Sigmoid colon (tissue), 7 donors: ENCODE measurements at places on chromosomes 11 and 22. TPM values are rescaled to one million over a fixed set of nuclear protein-coding genes. Genes with fewer than 3 reads are reported as not detected.

Gene XRRA1
- 16.8 TPM for total RNA-seq

Gene OR6T1
- not detected for total RNA-seq

Gene CDKN1C
- total RNA-seq, result 54.3 TPM

Gene OR52H1
- not detected for total RNA-seq

Gene OR52E8
- not detected for total RNA-seq

Gene IGLL1
- not detected for total RNA-seq

Gene HIC2
- 3.1 TPM for total RNA-seq

Gene MCHR1
- not detected for total RNA-seq

Gene OR56B1
- total RNA-seq, result not detected

- no peak for DNase-seq
These were observed 149.6 kb downstream of the METTL15 start for GRCh38 chr11:28257761-28258160.

- no peak for DNase-seq
These were observed 761 bp downstream of the HMBS start for GRCh38 chr11:119085437-119085847.

GRCh38 chr22:36292823-36293530 lies 40.0 kb downstream of the APOL1 start:
- DNase-seq, result peak; percentile 55

DNA sequence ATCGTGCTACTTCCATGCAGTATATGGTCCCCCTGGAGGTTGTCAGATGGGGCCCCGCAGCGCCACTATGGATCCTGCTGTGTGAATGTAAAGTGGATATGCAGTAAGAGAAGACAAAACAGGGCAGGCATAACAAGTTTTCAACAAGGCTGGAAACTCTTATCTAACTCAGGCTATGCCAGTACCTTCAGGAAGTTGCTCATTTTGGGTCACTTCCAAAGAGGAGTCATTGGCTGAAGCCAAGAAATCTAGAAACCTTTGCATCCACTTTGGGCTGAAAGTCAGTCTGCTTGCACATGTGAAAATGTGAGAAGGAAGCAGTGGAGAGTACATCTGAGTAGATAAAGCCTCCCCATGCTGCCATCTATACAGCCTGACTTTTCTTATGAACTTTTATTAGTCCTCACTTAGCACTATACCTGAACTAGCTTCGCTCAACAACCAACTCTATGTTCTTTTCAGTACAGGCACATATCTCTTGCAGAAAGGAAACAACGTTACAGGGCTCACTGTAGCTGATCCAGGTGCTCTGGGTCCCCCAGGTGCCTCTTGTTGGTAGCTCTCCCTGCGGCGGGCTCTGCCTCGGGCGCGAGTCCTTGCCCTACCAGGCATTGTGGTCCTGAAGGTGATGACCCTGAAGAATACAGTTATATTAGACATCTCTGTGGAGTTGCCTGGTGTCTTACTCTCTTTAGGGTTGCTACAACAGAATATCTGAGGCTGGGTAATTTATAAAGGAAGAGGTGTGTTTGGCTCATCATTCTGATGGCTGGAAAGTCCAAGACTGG lies 12.4 kb downstream of the PIWIL3 start:
- no peak for DNase-seq

- DNase-seq, result no peak
These were observed 304.0 kb upstream of the NARS2 start for GRCh38 chr11:78878631-78879030.

DNA sequence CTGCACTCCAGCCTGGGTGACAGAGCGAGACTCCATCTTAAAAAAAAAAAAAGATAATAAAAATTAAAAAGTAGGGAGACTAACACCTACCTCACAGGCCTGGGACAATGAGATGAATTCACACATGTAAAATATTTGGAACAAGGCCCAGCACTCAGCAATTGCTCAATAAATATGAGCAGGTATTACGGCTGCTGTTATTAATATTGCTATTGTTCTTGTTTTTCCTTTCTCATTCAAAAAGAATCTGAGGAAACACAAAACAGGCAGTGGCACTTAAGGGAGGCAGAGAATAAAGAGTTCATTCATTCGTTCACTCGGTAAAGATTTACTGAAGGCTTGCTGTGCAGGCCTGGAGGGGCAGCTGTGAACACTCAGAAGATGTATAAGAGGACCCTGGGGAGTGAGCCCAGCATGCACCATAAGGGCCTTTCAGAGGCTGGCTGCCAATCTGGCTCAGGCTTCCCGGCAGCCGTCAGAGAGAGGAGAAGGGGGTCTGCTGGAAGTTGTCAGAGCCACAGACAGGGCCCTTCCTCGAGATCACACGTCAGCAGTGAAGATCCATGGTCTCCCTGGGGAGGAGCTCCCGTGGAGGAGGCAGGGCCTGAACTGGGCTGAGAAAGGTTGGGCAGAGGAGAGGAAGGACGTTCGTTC lies 51.6 kb upstream of the TCF20 start:
- no peak for DNase-seq

DNA sequence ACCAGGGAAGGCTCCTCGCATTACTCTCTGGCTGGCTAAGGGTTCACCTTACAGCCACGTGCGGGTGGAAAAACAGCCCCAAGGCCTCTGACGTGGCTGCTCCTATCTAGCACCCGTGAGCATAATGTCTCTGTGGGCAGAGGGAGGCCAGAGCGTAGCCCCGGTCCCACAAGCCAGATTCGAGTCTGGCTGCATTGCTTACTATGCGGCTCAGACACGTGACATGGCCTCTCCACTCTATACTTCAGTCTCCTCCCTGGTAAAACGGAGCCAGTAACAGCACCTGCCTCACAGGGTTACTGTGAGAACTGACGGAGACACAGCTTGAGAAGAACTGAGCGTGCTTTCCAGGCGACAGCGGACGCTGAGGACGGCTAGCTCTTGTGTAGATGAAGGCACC lies 105.8 kb upstream of the BID start:
- DNase-seq, result no peak

DNA sequence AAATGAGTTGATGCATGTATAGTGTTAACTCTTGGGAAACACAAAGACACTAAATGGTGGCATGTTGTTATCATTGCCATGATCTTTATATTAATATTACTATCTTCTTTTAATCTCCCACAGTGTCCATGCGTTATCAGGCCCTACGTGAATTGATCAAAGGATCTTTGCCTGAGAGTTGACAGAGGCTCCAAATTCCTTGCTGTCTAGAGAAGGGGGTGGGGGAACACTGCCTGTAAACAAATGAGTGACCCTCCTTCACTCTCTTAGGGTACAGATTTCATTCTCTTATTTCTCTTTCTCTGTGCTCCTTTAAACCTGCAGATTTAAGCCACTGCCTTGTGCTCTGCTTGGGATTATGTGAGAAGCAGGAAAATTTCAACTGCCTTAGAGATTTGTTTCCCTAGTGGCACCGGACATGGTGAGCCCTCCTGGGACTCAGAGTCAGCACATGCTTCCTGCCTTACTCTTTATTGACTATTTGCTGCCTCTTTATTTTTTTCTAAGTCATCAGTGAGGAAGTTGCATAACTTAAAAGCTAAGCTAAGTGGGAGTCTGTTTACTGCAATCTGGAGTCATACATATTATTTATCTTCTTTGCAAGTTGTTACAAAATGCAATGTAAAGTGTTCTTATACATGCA lies 122.9 kb downstream of the MAML2 start:
- DNase-seq, result no peak

- no peak for DNase-seq
These were observed 91.8 kb downstream of the FEZ1 start for GRCh38 chr11:125404157-125404810.

- peak; percentile 87 for DNase-seq
These were observed 65.3 kb downstream of the MCM5 start for GRCh38 chr22:35465109-35465701.

DNA sequence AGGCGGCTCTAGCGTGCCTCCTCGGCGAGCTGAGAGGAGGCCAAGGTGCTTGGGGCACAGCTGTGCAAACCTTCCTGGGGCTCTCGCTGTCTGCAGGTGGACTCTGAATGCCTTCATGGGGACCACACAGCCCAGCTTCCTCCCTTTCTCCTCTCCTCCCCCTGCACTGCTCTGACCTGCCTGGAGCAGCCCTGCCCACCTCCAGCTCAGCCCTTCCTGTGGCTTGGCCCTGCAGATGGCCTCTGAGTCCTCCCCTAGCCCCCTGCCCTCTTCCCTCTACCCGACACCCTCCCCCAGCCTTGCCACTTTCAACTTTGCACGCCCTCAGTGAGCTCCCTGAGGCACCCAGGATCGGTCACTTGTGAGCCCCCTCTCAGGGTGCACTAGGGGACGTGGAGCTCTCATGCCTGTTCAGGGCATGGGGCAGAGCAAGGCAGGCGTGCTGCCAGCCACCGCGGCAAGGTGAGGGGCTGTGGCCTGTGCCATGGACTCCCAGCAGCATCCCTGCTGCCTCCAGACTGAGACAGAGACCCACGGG lies 31.4 kb downstream of the PPM1F start:
- DNase-seq, result no peak

DNA sequence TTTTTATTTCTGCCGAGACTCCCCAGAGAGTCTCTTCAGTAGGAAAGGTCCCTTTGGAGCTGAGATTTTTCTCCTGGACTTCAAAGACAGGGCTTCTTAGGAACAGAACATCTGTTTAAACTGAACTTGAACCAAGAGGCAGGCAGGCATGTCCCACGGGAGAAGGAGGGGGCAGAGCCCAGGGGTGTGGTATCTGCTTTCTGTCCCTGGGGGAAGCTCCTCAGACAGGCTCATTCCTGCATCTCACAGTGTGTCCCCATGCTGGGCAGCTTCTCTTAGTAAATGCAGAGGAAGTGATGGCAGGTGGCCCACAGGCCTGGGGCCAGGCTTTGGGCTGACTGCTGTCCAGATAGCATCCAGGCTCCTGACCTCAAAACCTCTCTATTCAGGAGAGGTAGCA lies 47.3 kb downstream of the TSPAN18 start:
- peak; percentile 89 for DNase-seq

- no peak for DNase-seq
These were observed 6.4 kb downstream of the PLA2G3 start for GRCh38 chr22:31133911-31134310.

DNA sequence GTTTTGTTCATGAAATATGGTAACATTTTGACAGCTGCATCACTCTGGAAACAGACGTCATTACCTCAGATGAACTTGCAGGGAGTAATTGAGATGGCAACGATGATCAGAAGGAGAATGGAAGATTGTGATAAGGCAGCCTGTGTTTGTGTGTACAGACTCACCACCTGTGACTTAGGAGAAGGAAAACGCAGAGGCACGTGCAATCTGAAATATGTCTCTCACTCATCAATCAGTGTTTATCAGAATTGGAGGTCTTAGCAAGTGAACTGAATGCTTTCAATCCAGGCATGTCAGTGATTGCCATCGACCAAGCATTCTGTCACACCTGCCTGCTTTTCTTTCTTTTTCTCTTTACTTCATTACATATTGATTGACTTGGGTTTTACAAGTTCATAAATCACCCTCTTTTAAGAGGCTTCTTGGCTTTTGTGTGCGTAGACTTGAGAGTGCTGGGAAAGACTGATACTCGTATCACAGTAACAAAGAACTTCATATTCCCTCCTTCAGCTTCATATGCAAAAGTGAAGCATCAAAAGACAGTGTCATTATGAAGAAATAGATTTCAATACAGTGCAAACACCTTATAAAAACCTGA lies 24.6 kb downstream of the FAT3 start:
- no peak for DNase-seq

GRCh38 chr11:22130462-22131053 lies 62.3 kb upstream of the ANO5 start:
- no peak for DNase-seq

DNA sequence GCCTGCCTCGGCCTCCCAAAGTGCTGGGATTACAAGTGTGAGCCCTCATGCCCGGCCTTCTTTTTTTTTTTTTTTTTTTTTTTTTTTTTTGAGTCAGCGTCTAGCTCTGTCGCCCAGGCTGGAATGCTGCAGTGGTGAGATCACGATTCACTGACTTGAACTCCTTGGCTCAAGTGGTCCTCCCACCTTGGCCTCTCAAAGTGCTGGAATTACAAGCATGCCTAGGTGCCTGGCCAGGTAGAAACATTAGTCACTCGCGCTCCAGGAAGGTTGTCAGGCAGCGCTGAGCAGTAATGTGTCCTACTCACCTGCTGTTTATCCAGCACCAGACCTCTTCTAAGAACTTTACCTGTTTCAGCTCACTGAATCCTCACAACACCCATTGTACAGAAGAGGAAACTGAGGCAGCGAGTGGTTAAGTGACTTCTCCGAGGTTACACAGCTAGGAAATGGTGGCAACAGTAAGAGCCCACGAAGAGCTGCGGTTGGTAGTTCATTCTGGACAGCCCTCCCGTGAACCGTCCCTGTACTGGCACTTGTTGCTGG lies 496 bp upstream of the CST6 start:
- DNase-seq, result no peak

- no peak for DNase-seq
These were observed 584.0 kb downstream of the KCNA4 start for GRCh38 chr11:29432719-29433325.

- DNase-seq, result no peak
These were observed 31.3 kb downstream of the RSF1 start for GRCh38 chr11:77789061-77789730.
